ENCODE measurements at places on chromosomes 2 and 18. TPM values are rescaled to one million over a fixed set of nuclear protein-coding genes. Genes with fewer than 3 reads are reported as not detected.

- no peaks in the 10 kb centered on the region for H3K36me3 ChIP-seq
- H3K4me1 ChIP-seq, result no peaks in the 10 kb centered on the region
- H3K27ac ChIP-seq, result no peak overlapping the region
- no peak overlapping the region for H3K4me3 ChIP-seq
- no peak for DNase-seq
- H3K27me3 ChIP-seq, result no peaks in the 10 kb centered on the region
Observed at GRCh38 chr2:107064750-107065149, 178.8 kb upstream of the ST6GAL2 start.

- peaks cover 53% of the 10 kb centered on the region for H3K4me1 ChIP-seq
- H3K36me3 ChIP-seq, result no peaks in the 10 kb centered on the region
- DNase-seq, result peak; percentile 79
- H3K4me3 ChIP-seq, result no peak overlapping the region
- H3K27me3 ChIP-seq, result no peaks in the 10 kb centered on the region
Observed at GRCh38 chr2:43027097-43027873, 199.1 kb downstream of the ZFP36L2 start.

Gene GAL3ST2
- not detected for polyA plus RNA-seq

GRCh38 chr18:74266161-74266560 is 25.6 kb downstream of the CYB5A start:
- H3K27ac ChIP-seq, result no peak overlapping the region
- H3K4me1 ChIP-seq, result no peaks in the 10 kb centered on the region
- DNase-seq, result no peak

DNA sequence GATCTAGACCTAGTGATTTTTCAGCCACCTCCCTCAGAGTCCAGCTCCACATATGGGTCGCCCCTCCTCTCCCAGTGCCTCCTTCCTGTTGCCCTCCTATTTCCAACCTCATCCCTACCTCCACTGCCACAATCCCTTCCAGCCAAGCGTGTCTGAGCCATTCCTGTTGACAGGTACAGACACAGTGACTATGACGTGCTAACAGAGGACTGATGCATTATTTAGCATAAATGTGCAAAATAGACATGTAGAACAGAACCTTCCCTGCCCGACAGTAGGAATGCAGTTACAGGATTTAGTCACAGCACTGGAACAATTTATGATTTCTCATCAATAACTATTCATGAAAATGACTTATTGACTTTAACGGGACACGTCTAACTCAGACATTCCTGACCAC is 84.4 kb upstream of the PPP1CB start:
- no peaks in the 10 kb centered on the region for H3K27me3 ChIP-seq
- H3K4me1 ChIP-seq, result no peaks in the 10 kb centered on the region
- H3K27ac ChIP-seq, result no peak overlapping the region
- no peak for DNase-seq
- no peak overlapping the region for H3K4me3 ChIP-seq

Gene HOXD9
- polyA plus RNA-seq, result not detected

DNA sequence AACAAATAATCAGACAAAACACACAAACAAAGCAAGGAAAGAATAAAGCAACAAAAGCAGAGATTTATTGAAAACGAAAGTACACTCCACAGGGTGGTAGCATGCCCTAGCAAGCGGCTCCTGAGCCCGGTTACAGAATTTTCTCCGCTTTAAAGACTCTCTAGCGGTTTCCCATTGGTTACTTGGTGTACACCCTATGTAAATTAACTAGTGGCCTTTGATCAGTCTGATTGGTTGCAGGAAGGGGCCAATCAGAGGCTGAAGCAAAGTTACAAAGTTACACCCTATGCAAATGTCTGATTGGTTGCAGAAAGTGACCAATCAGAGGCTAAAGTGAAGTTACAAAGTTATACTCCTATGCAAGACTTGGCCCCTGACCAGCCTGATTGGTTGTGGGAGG is 242.9 kb downstream of the LDLRAD4 start:
- peaks cover 44% of the 10 kb centered on the region for H3K4me1 ChIP-seq
- no peaks in the 10 kb centered on the region for H3K36me3 ChIP-seq
- H3K27me3 ChIP-seq, result no peaks in the 10 kb centered on the region
- no peak overlapping the region for H3K4me3 ChIP-seq

GRCh38 chr2:229734410-229734809 is 20.1 kb upstream of the DNER start:
- H3K36me3 ChIP-seq, result no peaks in the 10 kb centered on the region
- no peaks in the 10 kb centered on the region for H3K4me1 ChIP-seq
- H3K27ac ChIP-seq, result no peak overlapping the region
- H3K4me3 ChIP-seq, result no peak overlapping the region

DNA sequence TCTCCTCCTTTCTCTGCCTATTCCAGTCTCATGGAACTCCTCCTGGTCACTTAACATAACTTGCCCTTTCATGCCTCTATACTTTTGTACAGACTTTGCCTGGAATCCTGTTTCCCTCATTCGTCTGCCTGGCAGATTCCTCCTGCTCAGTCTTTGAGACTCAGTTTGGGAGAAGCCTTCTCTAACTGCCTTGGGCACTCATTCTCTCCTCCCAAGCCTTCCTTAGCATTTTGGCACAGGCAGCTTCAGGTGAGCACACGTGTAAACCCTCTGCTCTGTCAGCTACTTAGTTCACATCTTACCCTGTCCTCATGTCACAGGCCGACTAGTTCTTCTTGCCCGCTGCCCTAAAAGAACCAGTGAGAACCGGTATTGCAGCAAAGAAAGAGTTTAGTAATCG is 6.0 kb upstream of the FAM98A start:
- no peak overlapping the region for H3K4me3 ChIP-seq
- no peaks in the 10 kb centered on the region for H3K4me1 ChIP-seq
- no peaks in the 10 kb centered on the region for H3K36me3 ChIP-seq
- H3K27ac ChIP-seq, result no peak overlapping the region

GRCh38 chr18:24364177-24364576 is 33.4 kb downstream of the OSBPL1A start:
- no peak overlapping the region for H3K4me3 ChIP-seq
- no peak overlapping the region for H3K27ac ChIP-seq
- H3K36me3 ChIP-seq, result peaks cover 82% of the 10 kb centered on the region

All from CD14-positive monocyte (primary cell).